ENCODE measurements at places on chromosomes 2 and 18.
A peak's percentile ranks its signal among the peaks of the same experiment; 100 is the strongest.

GRCh38 chr2:157880927-157881326 lies 4.8 kb upstream of the ACVR1 start:
- no peak for DNase-seq

- DNase-seq: no peak
Measured at GRCh38 chr2:27291865-27292264, 9.6 kb downstream of the TRIM54 start.

- no peak for DNase-seq
Measured at GRCh38 chr2:218138047-218138446, 12.2 kb downstream of the CXCR2 start.

GRCh38 chr2:221050020-221050795 lies 521.9 kb downstream of the EPHA4 start:
- DNase-seq: no peak

GRCh38 chr2:2613279-2614199 lies 282.5 kb upstream of the MYT1L start:
- DNase-seq: peak; percentile 85
